ENCODE measurements at places on chromosomes 5 and 9.

DNA sequence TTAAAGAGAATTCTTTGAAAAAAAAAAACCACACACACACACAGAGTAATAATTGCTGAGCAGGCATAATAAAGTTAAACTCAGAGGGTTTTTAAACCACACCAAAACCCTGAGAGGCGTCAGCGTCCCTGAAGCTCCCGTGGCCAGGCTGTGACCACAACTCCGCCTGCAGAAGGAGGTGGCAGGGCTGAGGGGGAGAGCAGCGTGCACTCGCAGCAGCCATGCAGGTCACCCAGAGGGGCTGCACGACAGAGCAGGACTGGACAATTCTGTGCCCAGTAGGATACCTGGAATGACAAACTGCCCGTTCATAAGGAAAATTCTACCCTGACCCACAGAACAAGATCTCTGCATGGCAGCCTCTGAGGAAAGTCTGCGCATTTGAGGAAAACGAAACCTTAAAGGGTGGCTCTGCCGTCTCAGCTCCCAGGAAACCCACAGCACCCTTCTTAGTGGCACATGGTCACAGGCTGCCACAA is 44.0 kb downstream of the ROR2 start:
- DNase-seq, result peak; percentile 35

GRCh38 chr5:1875281-1875842 is 7.4 kb downstream of the IRX4 start:
- DNase-seq, result no peak

DNA sequence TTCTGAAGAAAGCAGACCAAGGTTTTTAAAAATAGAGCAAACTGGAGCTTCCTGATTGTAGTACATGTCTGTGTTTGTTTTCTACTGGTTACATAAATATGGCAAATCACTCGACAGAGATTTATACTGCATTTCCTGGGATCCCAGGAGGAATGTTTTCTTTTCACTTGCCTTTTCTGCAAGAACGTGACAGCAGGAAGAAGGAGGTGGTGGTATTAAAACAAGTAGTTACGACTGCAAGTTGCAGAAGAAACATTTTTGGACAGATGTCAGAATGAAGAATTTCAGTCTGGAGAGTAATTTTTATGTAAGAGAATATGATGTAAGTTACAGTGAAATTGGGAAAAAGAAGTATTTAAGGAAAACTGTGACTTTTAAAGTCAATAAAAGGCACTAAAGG is 253.7 kb upstream of the NFIL3 start:
- no peak for DNase-seq

DNA sequence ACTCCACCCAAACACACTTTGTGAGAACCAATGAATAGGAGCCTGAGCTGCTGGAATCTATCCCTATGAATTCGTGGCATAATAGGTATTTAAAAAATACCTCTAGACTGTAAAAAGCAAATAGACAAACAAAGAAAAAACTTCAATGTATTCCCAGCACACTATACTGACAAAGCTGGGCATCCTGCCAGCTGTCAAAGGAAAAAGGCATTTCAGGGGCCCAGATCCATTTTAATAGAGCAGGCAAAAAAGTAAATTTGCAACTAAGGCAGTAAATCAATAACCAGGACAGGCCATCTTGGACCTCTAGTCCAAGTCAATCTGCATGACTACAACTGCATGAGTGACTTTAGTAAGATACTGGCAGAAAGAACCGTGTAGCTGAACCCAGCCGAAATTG is 25.6 kb upstream of the LARP1 start:
- DNase-seq, result no peak

DNA sequence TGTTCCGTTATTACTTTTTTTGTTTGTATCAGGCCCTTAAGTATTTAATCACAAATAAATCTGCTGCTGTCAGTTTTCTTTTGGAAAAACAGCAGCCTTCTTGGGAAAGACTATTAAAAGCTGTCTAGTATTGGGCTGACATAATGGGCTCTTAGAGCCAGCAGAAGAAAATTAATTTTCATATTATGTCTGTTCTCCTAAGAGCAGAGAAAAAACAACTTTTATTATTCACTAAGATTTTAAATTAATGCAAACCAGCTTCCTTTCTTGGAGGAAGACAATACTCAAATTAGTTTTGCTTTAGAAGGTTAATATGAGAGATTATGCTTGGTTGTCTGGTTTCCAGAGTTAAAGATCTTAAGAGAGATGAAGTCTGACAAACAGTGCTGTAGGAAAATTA is 30.6 kb upstream of the GARNL3 start:
- no peak for DNase-seq

DNA sequence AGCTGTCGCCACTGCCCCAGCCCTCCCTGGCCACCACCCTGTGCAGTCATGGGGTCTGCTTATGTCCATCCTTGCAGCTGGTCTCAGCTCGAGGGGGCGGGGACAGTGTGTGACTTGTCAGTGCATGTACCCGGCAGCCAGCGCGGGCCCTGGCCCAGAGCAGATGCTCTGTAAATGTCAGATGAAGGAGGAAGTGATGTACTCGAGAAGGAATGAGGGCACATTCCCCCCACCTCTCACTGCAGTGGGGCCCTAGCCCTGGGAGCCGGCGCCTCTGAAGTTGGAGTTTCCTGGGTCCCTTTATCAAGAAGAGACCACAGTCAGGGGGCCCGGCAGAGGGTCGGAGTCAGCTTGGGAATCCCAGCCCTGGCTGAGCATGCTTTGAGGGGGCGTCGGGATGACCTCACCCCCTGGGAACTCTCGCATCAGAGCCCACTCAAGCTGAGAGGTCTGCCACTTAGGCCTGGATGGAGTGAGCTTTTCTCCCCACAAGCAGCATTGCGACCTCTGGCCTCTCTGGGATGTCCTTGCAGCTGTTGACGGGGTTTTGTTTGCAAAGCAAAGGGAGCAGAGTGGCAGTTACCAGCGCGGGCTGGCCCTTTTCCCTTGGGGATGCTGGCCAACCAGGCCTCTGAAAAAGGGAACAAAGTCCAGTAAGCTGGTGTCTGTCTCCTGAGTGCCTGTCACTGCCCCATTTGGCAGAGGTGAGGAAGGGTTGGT is 19.0 kb downstream of the NEURL1B start:
- DNase-seq, result no peak

DNA sequence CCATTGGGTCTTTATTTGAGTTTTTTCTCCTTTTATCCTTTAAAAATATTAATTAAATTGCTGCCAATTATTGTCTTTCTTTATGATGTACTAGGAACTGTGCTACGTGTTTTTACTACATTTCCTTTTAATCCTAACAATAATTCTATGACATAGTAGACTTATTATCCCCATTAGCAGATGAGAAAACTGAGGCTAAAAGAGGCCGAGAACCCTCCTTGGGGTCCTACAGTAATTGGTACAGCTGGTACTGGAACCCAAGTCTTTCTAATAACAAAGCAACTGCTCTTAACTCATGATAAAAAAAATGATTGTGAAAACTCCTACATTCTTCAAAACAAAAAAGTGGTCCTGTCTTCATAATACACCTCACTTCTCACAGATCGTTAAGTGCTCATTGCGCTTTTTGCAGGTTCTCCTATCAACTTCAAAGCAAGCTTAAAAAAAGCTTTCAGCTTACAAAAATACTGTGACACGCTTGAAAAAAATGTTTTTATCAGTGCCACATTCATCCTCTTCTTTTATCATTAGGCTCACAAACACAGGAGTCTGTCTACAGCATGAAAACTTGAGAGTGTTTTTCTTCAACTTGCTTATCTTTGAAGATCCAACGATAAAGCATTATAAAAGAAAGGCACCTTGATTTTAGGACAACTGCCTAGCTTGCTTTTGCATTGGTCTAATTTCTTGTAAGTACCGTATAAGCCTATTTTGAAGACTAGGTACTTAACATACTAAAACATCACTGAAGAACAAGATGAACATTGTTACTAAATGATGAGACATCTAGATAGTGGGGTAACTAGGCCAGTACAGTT is 32.4 kb downstream of the FYB1 start:
- no peak for DNase-seq

DNA sequence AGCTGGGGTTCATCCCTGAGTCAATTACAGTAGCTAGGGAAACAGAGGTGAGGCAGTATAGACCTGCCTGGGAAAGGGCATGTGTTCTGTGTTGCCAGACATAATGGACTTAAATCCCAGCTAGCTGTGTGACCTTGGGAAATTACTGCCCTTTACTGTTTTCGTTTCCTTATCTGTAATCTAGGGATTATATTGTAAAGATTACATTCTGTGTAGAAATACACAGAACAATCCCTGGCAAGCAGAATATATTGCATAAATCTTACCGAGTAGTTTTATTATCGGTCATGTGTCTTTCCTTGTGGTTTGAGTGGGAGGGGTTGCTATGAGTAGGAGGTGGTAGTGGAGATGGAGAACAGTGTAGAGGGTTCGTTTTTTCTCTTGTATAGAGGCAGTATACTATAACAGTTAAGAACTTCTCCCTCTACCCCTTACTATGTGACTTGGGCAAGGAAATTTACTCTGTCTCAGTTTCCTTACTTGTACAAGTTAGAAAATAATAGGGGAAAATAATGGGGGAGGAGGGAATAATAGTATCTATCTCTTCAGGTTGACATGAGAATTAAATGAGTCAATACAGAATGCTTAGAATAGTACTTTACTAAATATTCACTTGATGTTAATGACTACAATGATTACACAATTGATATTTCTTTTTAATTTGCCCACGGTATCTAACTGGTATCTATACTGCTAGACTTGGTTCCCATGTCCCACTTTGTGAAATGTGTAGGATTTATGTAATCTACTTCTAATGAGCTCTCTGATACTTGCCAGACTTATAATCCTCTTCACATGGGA is 7.1 kb upstream of the DMXL1 start:
- DNase-seq, result no peak

- DNase-seq, result no peak
Observed at GRCh38 chr5:34043099-34043876, at the start of gene C1QTNF3. C1QTNF3 (minus strand) TSS chr5:34043213; CDS start chr5:34043125, 88 bp downstream.

DNA sequence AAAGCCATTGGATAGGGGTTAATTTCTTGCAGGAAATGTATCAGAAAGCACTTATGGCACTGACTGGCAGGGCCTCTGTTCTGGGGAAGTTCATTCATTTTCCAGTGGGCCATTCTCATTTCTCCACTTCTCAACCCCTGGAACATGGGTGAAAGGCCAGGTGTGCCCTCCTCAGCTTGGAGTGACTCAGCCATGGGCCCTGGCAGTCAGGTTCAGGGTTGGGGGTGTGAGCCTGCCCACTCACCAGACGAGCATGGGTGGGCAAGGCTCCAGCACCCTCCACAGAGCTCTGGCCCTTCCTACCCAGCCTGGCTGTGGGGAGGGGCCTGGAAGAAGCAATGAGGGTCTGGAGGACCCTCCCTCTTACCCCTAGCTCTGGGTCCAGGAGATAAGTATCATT is 174.4 kb downstream of the HSPA4 start:
- DNase-seq, result no peak

GRCh38 chr9:37998881-37999587 is 70.0 kb downstream of the SHB start:
- no peak for DNase-seq

DNA sequence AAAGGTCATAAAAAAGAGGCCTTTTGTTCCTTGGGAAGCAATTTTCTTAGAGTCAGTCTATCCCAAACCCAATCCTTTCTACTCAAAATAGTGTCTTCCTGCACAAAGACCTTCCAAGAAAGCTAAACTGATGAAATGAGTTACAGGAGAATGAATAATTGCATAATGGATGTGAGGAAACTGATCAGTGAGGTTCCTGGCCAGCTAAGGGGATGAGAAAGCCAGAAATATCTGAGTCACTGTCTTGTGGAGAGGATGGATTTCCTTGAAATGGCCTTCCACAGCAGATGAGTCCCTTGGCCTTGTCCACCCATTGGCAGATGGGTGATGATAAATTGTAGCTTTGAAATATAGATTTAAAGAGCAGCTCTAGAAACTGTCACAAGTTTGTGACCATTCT is 756.1 kb downstream of the DNAH5 start:
- no peak for DNase-seq

GRCh38 chr5:39767916-39768315 is 343.1 kb upstream of the DAB2 start:
- DNase-seq, result no peak

GRCh38 chr5:134140530-134141201 is 26.2 kb downstream of the TCF7 start:
- DNase-seq, result peak; percentile 45

DNA sequence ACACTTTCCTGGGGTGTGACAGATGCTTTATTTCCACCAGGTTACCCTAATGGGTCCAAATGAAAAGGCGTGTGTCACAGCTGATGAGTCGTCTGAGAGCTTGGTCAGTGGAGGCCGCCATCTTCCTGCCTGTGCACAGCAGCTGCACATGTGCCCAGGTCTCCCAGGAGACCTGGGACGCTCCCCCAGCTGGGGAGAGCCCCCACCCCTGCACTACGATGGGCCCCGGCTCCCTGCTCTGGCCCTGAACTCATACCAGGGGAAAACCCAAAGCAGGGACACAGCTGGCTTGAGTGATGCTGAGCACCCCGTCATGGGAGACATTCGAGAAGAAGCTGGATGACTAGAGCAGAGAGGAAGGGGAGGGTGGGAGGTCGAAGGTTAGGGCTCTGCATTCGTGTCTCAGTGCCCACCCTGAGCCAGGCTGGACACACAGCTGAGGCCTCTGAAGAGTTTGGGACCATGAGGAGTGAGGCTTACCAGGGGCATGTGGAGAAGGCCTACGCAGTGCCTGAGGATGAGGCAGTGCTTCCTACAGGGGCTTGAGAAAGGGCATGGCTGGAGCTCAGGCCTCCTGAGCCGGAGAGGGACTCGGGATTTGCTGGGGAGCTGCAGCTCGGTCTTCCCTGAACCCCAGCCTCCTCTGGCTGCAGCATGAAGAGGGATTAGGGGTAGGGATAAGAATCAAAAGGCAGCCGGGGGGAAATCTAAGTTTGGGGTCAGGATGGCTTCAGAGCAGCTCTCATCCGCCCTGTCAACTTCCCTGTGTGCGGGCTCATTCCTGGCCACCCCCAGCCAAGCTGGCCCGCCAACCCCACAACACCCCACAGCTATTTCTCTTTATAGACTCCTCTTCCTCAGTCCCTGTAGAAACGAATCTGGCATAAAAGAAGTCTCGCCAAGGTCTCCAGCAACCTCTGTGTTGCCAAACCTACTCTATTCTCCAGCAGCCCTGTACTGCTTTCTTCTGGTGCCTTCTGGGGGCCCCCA is 42.2 kb upstream of the RNU6ATAC start:
- no peak for DNase-seq

DNA sequence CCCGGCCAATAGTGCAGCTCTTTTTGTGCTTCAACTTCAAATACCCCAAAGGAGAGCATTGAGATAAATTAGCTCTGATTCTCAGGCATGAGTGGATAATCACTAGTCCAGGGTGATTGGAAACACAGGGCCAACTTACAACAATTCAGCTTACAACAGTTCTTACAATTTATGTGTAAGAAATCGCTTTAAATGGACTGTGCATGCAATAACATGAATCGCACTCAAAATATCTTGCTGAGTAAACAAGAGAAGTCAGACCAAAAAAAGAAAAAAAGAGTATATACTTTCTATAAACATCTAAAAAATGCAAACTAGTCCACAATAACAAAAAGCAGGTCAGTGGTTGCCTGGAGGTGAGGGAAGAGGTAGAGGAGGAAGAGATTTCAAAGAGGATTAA is 150.6 kb upstream of the EDIL3 start:
- DNase-seq, result no peak

DNA sequence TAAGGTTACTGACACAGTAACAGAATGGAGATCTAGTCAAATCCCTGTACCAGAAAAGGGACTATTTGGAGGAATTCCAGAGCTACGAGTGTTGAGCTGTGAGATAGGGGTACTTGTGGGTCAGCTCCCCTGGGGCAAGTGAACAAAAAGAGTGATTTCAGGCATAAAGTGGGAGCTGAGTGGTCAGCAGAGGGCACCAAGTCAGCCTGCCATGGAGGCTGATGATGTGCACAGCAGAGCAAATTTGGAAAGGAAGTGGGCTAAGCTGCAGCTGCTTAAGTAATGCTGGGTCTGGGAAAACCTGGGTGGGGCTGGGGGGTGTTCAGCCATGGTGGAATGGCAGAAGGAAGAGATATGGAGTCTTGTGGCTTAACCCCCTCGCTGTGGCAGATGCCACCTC is 327.9 kb downstream of the NTRK2 start:
- DNase-seq, result no peak

Measured in stimulated activated CD8-positive, alpha-beta memory T cell treated with anti-CD3 and anti-CD28 coated beads, Interleukin-15, amount 100 ng/mL, for 48 hours (primary cell).